Astrocyte of the spinal cord (primary cell): ENCODE measurements at places on chromosomes 6 and 20.
A peak's percentile ranks its signal among the peaks of the same experiment; 100 is the strongest.

- DNase-seq = no peak
These were observed 20.0 kb downstream of the ITPR3 start for GRCh38 chr6:33641144-33641543.

DNA sequence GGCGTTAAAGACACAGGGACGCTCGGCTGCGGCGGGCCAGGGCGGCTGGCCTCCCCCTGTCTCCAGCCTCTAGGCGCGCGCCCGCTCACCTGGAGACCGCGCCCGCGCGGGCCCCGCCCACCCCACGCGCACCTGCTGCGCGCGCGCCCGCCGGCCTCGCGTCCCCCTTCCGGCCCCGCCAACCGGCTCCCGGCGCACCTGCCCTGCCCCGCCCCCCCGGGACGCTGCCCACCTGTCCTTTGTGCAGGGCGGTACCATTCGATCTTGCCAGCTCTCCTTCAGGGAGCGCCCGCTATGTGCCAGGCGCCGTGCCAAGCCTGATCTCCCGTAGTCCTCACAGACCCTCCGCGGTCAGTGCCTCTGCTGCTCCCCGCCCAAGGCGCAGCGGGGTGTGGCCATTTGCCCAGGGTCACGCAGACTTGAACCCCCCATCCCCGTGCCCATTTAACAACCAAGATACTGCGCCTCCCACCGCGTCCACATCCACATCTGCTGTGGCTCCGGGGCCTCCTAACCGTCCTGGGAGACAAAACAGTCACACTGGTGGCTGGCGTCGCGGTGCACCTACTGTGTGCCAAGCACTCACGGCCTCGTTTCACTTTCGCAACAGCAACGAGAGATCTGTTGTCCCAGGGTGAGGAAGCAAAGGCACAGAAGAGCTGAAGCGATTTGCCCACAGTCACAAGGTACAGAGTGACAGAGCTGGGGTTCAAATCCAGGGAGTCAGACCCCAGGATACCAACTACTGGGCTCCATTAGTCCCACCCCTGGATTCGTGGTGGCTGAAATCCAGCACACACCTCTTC is 48.1 kb downstream of the NOL4L start:
- no peak for DNase-seq

GRCh38 chr6:133591275-133591674 is 297.6 kb upstream of the TCF21 start:
- DNase-seq = no peak

DNA sequence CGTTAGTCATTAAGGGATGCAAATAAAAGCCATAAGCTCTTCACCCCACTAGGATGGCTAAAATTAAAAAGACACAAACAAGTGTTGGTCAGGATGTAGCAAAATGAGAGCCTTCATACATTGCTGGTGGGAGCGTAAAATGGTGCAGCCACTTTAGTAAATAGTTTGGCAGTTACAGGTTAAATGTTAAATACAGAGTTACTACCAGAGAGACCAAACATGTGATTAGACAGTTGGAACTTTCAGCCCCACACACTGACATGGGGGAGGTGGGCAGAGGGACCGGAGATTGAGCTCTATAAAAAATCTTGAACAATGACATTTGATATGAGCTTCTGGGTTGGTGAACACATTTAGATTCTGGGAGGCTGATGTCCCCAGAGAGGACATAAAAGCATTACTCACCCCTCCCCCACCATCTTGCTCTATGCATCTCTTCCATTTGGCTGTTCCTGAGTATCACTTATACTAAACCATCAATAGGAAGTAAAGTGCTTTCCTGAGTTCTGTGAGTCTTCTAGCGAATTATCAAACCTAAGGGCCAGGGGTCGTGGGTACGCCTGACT is 20.4 kb upstream of the ZNF318 start:
- no peak for DNase-seq

- no peak for DNase-seq
These were observed 17.1 kb upstream of the DHX35 start for GRCh38 chr20:38945012-38945411.

GRCh38 chr6:45118754-45119153 is 209.4 kb upstream of the RUNX2 start:
- no peak for DNase-seq

DNA sequence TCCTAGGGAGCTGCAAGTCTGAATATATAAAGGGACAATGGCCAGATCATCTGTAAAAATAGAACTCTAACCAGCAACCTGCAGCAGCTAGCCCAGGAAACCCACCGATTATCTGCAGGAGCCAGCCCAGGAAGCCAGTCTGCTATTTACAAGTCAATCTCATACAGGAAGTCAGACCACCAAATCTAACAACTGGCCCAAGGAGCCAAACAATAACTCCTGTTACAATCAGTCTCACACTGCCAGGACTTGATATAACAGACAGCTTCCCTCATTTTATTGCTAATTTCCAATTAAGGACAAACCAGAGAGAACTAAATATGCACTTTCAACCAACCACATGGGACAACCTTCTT is 14.4 kb upstream of the RIN2 start:
- no peak for DNase-seq

GRCh38 chr20:20530428-20531151 is 162.7 kb downstream of the INSM1 start:
- no peak for DNase-seq

- no peak for DNase-seq
These were observed 412.1 kb downstream of the PKHD1 start for GRCh38 chr6:51675020-51675921.

DNA sequence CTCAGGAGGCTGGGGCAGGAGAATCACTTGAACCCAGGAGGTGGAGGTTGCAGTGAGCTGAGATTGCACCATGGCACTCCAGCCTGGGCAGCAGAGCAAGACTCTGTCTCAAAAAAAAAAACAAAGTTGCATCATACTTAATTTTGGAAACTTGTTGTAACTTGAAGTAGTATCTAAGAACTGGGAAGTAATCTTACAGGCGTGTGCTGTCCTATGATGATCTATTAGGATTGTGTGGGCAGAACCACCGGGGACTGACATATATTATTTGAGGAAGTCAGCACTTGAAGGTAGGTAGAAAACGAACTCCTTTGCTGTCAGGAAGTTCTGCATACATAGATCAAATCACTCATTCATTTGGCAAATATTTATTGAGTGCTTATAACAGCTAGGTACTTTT is 188.5 kb downstream of the ZNF217 start:
- no peak for DNase-seq

GRCh38 chr20:40689100-40689942 is at the start of gene MAFB:
MAFB (minus strand) TSS chr20:40689236; CDS start chr20:40688850, 386 bp downstream.
- DNase-seq = peak; percentile 91

DNA sequence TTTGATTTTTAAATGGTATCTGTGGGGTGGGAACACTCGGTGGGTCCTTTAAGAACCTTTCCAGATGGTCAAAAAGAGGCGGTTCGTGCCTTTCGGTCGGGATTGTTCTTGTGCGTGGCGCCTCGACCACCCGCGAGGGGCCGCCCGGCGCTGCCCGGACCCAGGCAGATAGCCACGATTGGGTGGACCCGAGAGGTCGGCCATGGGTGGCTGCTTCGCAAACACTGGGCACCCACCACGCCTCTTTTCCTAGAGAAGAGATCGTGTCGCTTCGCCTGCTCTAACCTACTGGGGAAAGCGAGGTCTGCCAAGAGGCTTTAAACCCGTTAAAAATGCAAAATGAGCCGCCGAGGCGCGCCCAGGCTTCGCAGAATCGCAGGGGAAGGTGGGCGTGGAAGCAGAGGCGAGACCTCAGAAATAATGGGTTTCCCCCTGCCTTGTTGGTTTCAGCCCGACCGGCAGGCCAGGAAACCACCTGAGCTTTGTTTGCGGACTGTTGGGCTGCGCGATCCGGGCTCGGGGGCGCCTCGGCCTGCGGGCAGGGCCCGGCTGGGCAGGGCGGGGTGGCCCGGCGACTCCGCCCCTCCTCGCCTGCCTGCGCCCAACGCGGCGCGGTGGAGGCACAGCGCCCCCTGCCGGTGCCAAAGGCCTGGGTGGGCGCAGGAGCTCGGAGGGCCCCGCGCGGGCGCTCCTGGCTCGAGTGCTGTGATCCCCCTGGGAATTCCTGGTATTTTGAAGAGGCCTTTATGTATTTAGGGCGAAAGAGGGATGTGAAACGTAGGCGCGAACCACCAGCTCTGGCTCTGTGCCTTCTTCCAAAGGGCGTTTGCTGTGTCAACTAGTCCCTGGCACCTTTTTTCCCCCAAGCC is 1.6 kb downstream of the MARCKS start:
- peak; percentile 90 for DNase-seq

GRCh38 chr6:129583866-129584265 is 126.1 kb downstream of the ARHGAP18 start:
- DNase-seq = no peak

DNA sequence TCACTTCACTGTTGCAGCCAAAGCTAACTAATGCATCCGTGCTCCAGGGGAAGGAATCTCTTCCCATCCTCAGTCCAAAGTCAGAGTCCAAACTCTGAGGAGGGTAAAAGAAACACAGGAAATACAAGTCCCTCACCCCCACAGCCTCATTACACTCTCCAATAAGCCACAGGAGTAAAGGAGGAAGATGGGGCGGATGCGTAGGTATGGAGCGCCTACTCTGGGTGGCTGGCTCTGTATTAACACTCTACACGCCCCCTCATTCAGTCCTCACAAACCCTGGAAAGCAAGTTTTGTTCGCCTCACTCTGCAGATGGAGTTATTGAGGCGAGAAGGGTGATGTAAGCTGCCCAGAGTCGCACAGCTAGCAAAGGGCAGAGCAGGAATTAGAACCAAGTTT is 242.9 kb downstream of the NRN1 start:
- DNase-seq = peak; percentile 57

DNA sequence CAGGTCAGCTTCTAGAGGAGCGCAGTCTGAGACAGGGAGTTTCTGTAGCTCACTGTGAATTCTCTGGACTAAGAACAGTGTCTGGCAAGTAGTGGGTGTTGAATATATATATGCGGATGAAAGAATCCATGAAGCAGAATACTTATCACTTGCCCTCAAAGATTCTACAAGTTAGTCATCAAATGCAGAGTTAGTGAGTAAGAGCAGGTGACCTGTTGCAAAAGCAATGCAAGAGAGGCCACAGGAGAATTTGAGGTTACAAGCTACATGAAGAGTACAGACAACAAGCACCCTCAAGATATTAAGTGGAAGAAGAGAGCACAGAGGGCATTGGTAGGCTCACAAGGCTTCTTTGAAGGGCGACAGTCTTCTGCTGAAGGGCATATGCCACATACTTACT is 103.4 kb upstream of the BTBD3 start:
- peak; percentile 71 for DNase-seq

DNA sequence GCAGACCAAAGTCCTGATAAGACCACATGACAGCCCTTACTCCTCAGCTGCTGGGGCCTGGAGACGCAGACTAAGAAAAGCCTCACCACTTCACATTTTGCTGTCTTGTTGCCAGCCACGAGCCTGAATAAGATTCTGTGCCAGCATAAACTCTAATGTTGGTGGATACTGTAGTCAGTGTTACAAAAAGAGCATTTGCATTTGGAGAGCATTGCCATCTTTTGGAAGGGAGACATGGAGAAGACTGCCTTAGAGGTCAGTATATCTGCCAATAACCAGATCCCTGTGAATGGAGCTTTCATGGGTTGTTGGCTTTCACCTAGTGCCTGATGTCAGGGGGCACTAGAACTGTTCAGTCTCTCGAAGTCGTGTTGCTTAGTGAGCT is 315.2 kb downstream of the ZFAND3 start:
- DNase-seq = no peak

DNA sequence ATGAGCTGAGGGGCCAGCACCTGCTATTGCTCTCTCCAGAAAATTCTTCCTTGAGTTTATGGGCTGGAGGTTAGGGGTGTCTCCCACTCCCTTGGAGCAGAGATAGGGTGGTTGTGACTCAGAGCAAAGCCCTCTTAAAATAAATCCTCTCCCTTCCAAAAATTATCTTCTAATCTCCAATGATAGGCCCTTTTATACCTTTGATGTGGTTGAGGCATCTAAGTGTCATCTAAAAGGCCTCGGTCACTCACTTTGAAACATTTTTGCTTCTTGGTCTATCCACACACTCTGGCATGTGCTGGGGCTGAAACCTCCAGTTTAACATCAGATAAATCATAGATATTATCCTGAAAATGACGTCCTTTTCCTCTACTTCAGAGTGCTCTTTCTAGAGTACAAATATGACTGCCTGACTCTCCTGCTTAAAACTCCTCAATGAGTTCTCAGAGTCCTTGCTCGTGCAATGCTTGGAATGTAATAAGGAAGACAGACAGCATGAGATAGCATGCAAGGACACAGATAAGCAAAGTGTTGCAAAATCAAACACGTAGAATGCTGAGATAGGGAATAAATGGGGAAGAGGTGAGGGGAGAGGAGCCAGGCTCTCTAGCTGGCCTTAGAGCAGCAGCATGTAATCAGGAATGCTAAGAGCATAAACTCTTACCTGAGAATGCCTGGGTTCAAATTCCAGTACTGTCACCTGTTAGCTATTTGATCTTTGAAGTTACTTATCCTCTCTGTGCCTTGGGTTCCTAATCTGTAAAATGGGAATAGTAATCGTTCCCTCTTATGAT is 374.1 kb upstream of the CITED2 start:
- DNase-seq = no peak

DNA sequence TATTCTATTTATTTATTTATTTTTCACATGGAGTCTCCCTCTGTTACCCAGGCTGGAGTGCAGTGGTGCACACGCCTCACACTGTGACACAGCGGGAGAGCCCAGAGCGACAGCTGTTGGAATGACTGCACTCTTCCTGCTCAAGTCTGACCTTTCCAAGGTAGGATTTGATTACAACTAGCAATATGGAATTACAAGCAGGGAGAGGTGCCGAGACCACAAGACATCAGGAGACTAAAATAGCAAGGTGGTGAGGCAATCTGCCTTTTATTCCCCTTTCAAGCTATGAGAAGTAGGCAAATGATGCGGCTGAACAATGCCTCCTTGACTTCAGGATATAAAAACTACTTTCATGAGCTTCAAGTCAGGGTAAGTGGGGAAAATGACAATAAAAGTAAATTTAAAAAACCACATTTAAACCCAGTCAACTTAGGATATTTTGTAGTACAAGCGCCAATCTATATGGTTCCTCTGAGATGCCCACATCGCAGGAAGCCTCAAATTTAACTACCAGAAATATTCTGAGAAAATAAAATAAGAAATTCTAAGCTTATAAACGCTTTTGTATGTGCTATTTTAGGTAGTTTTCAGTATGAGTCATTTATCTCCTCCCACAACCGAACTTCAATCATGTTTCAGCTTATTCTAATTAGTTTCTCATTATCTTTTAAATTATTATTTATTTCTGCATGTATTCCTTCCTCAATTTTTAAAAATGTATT is 146.9 kb upstream of the SGK1 start:
- peak; percentile 90 for DNase-seq

DNA sequence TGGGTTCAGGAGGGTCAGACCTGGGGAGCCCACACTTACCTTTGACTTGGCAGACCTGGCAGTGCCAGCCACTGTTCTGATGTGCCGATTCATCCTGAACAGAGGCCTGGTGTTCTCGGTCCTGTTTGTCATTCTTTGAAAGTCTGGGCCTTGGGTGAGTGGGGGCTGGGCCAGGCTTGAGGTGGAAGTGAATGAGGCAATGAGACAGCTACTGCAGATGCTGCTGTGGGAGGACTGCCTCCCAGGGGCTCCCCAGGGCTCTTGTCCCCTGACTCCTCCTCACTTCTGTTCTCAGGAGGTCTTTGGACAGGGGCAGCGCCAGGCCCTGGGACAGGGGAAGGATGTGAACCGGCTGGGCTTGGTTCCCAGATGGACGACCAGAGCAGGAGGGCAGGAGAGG is 5.6 kb upstream of the TREML4 start:
- DNase-seq = no peak
